SK-N-SH treated with all-trans-retinoic acid at 6 μM for 48 hours (cell line): ENCODE measurements at places on chromosomes 5 and 9.

DNA sequence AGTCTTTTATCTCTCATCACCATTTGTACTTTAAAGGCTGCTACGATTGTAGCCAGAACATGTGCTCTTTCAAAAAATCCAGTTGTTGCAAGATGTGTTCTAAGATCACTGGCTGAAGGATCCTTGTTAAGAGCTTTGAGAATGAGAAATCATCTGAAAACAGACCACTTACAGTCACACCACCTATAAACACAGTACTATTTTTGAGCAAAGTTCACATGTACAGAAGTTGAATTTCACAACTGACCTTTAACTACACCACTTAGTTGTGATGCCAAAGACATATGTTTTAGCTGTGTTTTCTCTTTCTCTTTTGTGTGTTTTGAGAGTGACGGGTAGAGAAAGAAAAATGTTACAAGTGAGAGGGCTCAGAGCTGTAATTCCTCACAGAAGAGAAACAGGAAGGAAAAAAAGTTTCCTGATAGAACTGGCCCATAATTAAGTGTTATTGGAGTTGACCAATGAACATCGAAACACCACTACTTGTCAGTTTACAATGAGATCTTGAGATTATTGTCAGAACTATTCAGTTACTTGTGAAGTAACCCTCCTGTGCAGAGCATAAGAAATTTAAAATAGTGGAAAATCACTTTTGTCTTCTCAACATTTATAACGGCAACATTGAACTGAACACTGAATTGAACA is 245.4 kb downstream of the MLLT3 start:
- ATAC-seq = no peak

DNA sequence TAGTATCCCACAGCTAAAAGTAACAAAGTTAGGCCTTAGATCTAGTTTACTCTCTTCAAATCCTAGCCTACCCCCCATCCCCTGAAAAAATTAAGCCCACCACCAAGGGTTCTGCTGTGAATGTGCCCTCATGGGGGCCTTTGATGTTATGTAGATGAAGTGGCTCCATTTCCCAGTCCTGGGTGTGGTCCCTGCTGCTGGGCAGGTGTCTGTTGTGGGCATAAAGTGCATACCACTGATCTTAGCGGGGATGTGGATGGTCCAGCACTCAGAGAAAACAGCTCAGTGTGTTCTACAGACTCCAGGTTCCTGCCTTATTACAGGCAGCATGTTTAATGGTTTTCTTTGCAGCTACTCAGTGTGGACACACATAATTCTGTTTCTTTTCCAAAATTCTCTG is 1.9 kb downstream of the PCBD2 start:
- no peak for ATAC-seq

- ATAC-seq = no peak
Measured at GRCh38 chr9:73344060-73344459, 192.4 kb downstream of the ANXA1 start.

DNA sequence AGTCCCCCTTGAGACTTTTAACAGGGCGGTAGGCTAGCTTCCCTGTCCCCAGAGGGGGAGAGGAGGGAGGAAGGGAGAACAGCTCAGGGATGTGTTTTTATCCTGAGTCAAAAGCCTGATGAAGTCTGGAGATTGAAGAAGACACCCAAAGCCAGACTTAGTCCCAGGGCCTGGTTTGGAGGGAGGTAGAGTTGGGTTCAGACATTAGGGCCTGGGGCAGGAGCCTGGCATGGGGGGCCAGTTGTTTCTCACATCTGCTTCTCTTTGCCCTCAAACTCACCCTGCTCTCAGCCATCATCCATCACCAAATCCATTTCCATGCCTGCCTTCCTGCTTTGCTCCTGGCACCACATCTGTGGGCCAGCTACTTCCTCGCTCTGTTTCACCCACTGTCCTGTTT is 2.9 kb downstream of the MYORG start:
- ATAC-seq = no peak

- no peak for ATAC-seq
Measured at GRCh38 chr5:14929293-14930065, 57.9 kb upstream of the ANKH start.
